ENCODE measurements at places on chromosomes 4 and X. TPM values are rescaled to one million over a fixed set of nuclear protein-coding genes. Genes with fewer than 3 reads are reported as not detected.

PRDM5 gene
- total RNA-seq, result 0.37 TPM

ATP1B4 gene
- total RNA-seq, result 0.10 TPM

GRCh38 chrX:48919360-48919841 lies 577 bp upstream of the PIM2 start:
- no peak for DNase-seq

- peak; percentile 2 for DNase-seq
Measured at GRCh38 chrX:49276671-49277534, 7.3 kb downstream of the PPP1R3F start.

DNA sequence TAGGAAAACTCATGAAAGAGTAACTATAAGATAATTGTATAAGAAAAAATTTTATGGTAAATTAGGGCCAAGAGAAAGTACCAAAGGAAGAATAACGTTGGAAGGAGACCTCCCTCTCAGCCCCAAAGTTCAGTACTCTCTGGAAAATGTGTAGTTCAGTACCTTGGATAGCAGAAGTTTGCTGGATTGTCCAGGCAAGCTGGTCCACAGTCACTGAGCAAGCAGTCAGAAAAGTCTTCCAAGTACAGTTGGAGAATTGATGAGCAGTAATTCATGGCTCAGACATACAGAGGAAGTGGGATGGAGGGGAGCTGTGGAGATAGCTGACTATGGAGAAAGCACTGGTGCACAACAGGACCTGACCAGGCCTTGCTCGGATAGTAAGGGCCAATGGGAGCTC lies 598.2 kb upstream of the NDST4 start:
- DNase-seq, result no peak

PLAC1 gene
- not detected for total RNA-seq

GRCh38 chrX:35626124-35626523 lies 172.0 kb upstream of the MAGEB16 start:
- no peak for DNase-seq

INTU gene
- total RNA-seq, result 0.43 TPM

NPY2R gene
- not detected for total RNA-seq

ZXDA gene
- 3.8 TPM for total RNA-seq

DNA sequence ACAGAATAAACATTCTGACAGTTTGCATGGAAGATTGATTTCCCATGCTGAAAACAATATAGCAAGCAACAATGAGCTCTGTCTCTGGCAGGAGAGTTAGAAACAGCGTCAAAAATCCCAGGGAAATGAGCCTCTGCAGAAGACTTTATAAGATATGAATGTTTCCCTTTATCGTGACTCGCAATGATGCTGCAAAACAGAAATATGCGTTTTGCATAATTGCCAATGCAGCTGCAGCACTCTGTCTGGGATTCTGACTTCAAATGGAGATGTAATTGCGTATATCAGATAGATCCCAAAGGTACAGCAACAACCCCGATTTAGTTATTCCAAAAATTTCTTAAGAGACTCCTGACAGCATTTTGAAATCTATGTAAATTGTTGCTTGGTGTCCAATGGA lies 702.4 kb upstream of the EPHA5 start:
- DNase-seq, result no peak

- no peak for DNase-seq
Measured at GRCh38 chr4:110780538-110780937, 157.7 kb upstream of the PITX2 start.

Data from activated T-cell treated with anti-CD3 and anti-CD28 coated beads, Interleukin-2, amount 50 U/mL, for 4 hours (primary cell).